ENCODE measurements at places on chromosomes 7 and 10.

DNA sequence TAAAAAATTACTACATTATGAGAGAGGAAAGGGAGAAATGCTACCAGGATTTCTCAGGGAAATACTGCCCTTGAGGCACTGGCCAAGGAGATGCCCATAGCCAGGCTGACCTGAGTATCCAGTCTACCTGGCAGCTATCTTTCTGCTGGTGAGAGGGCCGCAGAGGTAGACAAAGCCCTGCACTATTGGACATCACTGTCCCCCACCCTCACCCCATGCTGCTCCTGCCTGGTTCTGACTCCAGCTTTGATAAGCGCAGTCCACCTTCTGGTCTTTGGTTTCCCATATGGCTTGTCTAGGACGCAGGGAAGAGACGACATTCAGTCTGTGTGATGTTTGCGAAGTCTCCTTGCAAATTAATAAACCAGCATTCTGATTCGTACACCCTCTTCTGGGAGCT, 3.7 kb downstream of the ITPRIP start:
- no peak overlapping the region for H3K27ac ChIP-seq
- no peak overlapping the region for H3K4me3 ChIP-seq
- no peaks in the 10 kb centered on the region for H3K27me3 ChIP-seq
- peaks cover 49% of the 10 kb centered on the region for H3K4me1 ChIP-seq
- DNase-seq = no peak

DNA sequence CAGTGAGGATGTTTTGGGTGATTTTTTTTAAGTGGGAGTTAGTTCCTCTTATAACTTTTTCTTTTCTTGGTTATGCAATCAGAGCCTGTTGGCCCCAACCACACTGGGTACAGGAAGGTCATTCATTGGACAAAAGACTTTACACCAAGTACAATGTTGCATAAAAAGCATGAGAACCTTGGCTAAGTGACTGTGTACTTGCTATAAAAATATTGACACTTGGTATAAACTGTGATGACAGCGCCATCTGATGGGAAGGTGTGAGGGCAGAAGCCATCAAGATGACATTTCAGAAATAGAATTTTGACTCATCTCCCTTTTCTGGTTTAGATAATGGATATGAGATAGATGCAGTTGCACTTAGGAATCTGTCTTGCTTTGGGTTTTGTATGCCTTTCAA, 126.4 kb upstream of the CCDC6 start:
- no peak overlapping the region for H3K27ac ChIP-seq
- no peaks in the 10 kb centered on the region for H3K36me3 ChIP-seq
- no peak overlapping the region for H3K4me3 ChIP-seq
- H3K27me3 ChIP-seq = no peaks in the 10 kb centered on the region
- H3K4me1 ChIP-seq = no peaks in the 10 kb centered on the region

- no peaks in the 10 kb centered on the region for H3K4me1 ChIP-seq
- no peaks in the 10 kb centered on the region for H3K36me3 ChIP-seq
- no peak for DNase-seq
- no peaks in the 10 kb centered on the region for H3K27me3 ChIP-seq
- H3K4me3 ChIP-seq = no peak overlapping the region
- no peak overlapping the region for H3K27ac ChIP-seq
Observed at GRCh38 chr10:79933961-79934360, 14.9 kb downstream of the SFTPD start.

DNA sequence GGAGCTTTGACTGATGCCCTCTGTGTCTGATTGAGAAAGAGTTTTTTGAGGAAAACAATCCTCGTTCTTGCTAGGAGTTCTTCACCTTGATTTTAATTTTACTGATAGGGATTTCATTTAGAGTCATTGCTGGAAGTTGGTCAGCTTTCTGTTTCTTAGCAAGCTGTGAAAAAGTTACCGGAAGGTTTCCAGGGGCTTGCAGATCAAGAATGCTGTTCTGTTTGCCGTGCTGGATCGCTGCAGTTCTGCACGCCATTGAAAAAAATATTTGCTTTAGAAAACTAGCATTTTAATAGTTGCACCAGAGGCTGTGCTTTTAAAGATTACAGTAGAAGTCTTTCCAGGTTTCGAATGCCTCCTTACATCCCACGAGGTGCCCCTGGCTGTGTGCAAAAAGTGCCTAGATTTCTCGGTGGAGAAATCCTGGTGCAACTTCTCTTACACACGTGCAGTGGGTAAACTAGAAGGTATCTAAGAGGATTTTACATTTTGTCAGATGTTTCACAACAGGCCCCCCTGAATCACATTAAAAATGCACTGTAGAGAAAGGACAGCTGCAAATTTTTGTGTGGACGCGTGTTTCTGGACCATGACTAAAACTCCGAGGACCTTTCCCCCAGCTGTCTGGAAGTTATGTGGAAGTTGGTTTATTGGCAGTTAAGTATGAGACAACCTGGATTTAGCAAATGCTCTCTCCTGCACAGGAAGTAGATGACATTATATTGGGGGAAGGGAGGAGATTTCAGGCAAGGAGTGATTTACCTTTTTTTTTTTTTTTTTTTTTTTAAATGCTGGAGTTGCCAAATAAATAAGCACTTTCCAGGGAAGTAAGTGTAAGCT, 5.8 kb downstream of the TCF7L2 start:
- peaks cover 27% of the 10 kb centered on the region for H3K4me1 ChIP-seq
- H3K27me3 ChIP-seq = no peaks in the 10 kb centered on the region
- DNase-seq = peak; percentile 74
- no peak overlapping the region for H3K4me3 ChIP-seq
- no peaks in the 10 kb centered on the region for H3K36me3 ChIP-seq

DNA sequence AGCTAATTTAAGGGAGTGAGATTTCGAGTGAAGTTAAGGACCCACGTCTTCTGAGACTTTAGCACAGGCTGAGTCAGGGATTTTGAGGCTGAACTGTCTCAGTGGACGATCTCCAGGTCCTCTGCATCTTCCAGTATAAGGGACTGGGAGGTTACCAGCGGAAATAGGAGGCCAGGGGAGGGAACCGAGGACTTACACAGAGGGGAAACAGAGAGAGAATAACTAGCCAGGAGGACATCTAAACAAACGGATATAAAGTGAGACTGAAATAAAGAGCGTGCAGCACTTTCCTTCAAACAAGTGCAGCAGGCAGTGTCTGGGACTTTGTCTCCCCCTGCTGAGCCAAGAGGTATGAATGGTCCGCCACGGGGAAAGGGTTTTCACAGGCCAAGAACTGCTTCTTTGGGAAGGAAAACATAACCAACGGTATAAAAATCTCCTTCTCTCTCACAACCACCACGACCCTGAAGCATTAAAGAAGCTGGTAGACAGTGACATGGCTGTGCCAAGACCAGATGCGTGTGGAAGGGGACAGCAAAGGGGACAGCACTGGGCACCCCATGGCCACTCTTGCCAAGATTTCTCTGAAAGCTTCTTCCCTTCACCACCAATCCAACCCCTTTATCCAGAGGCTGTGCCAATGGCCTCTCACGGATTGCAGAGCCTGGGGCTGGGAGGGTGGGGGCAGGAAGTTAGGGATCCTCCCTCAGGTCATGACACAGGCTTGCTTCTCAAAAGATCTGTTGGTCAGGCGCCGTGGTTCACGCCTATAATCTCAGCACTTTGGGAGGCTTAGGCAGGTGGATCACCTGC, 72.0 kb downstream of the SLC37A3 start:
- H3K4me1 ChIP-seq = peaks cover 4% of the 10 kb centered on the region
- no peaks in the 10 kb centered on the region for H3K27me3 ChIP-seq
- peak; percentile 55 for DNase-seq
- no peak overlapping the region for H3K4me3 ChIP-seq
- no peak overlapping the region for H3K27ac ChIP-seq

GRCh38 chr10:124724279-124725027, 19.7 kb downstream of the FAM53B start:
- no peak overlapping the region for H3K4me3 ChIP-seq
- no peak for DNase-seq

DNA sequence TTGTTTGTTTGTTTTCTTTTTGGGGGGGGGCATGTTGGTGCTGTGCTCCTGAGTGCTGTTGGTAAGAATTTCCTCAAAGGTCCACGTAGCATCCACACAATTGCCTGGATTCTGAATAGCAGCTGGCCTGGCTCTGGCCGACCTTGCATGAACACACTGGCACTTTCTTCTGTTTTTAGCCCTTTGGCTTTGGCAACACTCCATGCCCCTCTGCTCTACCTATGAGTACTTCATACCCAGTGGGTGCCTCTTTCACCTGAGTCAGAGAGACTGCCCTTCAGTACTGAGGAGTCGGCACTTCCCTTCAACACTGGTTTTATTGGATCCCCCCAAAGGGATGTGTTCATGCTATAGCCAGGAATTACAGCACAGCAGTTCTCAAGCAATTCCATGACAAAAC, 7.2 kb upstream of the NPVF start:
- H3K27ac ChIP-seq = no peak overlapping the region
- no peak overlapping the region for H3K4me3 ChIP-seq
- no peak for DNase-seq
- H3K36me3 ChIP-seq = no peaks in the 10 kb centered on the region
